ENCODE measurements at places on chromosomes 1 and 21. TPM values are rescaled to one million over a fixed set of nuclear protein-coding genes. Genes with fewer than 3 reads are reported as not detected.

LCE1B gene
- not detected for total RNA-seq

CLIC6 gene
- total RNA-seq: not detected

- DNase-seq: peak; percentile 77
Measured at GRCh38 chr1:152186556-152187285, 27.7 kb upstream of the RPTN start.

- DNase-seq: no peak
Measured at GRCh38 chr1:58738876-58739275, 39.0 kb upstream of the MYSM1 start.

GRCh38 chr1:65056866-65057265 lies 90.5 kb upstream of the JAK1 start:
- DNase-seq: no peak
